ENCODE measurements at places on chromosomes 2 and 18.
A peak's percentile ranks its signal among the peaks of the same experiment; 100 is the strongest.

GRCh38 chr2:10665833-10666232, 23.9 kb downstream of the NOL10 start:
- DNase-seq, result no peak

DNA sequence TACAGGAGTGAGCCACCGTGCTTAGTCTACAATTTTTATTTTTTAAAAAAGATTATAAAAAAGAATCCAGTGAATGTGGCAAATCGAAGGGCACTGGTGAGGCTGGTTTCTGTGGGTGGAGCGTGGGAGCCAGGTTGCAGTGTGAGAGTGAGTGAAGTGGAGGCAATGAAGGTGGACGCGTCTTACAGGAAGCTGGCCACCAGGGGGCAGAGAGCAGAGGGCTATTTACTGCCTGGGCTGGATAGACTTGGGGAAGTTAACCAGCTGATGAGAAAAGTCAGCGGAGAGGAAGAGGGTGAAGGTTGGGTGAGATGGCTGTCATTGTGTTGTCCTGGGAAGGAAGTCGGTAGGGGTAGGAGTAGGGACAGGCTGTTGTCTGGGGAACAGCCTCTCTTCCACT, 6.8 kb downstream of the SCTR start:
- DNase-seq, result no peak

DNA sequence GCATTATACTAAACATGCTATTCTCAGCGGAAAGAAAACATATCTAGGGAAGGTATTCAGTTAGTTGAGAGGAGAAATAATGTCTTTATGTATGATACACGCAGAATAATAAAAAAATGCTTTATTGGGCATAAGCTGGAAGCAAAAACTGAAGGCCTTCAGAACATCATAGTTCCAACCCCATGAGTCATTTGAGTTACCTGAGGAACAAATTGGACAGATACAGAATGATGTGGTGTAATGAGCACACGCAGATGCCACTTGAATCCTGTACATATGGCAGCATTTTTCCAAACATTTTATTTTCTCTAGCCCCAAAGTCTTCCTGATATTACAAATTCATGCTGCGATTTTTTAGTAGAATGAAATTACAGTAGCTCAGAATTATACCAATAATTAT, 23.2 kb upstream of the TRIB2 start:
- no peak for DNase-seq

- no peak for DNase-seq
These were observed 258.8 kb downstream of the GLI2 start for GRCh38 chr2:120994301-120994995.

DNA sequence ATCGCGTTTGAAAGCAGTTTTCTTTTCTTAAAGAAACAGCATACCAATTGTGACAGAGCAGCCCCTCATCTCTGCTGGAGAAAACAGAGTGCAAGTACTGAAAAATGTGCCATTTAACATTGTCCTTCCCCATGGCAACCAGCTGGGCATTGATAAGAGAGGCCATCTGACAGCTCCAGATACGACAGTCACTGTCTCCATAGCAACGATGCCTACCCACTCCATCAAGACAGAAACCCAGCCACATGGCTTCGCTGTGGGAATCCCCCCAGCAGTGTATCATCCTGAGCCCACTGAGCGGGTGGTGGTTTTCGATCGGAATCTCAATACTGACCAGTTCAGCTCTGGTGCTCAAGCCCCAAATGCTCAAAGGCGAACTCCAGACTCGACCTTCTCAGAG, 9.5 kb downstream of the GRHL1 start:
- no peak for DNase-seq

DNA sequence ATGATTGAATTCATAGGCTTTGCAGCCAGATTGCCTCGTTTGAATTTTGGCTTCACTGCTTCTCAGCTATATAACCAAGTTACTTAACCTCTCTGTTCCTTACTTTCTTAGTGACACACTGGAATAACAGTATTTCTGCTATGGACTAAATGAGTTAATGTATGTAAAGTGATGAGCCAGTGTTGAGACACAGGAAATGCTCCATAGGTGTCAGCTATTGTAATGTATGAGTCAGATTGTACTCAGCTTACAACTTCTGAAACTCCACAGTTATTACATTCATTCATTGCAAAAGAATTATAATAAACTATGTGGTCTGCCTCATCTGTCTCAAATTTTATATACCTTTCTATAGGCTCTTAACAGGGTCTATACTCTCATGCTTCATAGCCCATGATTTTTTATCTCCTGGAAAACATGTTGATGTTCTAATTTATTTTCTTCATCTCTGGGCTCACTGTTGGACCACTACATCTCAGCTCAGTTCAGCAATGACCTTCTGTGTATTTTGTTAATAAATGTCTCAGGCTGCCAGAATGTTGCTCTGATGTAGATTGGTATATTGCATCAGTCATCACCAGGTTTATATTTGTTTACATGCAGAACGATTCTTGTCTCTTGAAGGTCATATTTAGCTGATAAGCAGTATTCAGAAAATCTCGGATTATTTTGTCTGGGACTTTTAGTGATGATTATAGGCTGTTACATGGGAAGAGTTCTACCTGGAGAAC, 76.2 kb downstream of the MAP3K20 start:
- no peak for DNase-seq

- no peak for DNase-seq
These were observed at the start of gene TET3 for GRCh38 chr2:73984203-73984921. TET3 (plus strand) TSS chr2:73984910; CDS start chr2:73986404, 1,494 bp downstream.

DNA sequence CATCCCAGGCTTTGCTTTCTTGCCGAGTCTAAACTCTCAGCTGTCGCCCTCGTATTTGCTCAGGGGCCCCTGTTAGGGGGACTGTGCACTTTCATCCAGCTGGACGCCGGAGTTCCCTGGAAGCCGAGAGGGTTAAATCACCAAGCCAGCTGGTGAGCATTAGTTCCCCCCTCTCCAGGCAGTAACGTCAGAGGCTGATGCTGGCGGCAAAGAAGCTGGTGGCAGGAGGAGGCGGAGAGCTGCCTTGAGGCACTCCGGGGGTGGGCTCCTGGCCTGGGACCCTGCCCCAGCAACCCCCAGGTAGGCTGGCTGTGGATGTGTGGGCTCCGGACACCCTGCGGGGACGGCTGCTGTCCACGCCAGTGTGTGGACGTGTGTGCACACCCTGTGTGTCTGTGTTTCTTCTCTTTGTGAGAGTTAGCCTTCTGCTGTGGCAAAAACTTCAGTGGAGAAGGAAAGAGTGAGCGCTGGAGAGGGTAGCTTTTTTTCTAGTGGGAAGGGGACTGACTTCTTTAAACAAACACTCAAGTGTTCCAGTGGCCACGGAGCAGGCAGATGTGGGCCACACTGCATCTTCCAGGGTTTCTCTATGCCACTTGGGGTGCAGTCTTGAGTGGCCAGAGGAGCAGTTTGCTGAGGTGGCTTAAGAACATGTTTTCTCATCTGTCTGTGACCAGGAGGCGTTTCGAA, 84.7 kb downstream of the GLI2 start:
- peak; percentile 66 for DNase-seq

DNA sequence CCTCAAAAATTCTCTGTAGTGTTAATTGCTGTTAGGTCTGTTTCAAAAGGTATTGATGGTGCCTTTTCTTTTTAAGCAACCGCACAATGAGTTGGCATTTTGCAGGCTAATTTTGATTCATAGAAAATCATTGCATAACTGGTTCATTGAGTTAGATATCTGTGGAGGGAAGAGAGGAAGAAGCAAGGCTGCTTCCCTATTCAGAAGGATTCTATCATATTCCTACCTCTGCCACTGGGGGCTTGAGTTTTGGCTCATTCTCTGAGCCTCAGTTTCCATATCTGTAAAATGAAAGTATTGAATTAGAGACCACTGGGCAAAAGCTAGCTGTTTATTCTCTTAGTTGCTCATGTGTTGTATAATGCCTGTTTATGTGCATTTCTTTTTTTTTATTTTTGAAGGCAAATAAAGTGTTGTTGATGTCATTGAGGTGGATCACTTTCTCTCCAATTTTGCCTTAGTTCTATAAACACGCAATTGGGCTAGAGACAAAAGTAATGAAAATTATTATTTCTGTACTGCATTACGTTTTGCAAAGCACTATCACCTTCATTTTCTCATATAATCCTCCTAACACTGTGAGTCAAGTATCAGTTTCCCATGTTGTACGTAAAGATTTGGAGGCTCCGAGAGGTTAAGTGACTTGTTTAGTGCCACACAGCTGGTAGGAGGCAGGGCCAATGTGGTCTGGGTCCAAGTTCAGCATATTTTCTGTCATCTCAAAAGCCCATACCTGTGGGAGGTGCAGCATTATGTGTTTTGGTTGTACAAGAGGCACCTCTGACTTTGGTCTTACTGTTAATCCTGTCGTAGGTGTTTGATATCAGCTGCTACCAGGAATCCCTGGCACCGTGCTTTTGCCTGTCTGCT, 5.9 kb downstream of the TRIB2 start:
- DNase-seq, result no peak

GRCh38 chr2:69779258-69780001, 37.5 kb downstream of the ANXA4 start:
- no peak for DNase-seq

DNA sequence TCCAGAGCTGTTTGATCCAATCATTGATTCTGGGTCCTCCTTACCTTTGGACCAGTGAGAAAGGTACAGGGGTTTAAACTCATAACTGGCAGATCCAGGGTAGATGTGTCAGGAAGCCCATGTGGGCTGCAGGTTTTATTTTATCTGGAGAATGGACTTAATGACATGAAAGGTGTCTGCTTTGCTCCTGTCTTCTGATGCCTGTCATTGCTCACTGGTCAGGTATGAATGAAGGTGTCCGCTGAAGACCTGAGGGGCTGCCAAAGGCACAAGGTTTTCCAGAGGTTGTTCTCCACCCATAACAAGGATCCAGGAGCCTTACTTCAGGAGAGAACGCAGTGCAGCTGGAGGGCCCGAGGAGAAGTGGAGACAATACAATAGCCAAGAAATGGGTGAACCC, 74.2 kb downstream of the CHRNA1 start:
- no peak for DNase-seq
